ENCODE measurements at places on chromosomes 16 and 17.

GRCh38 chr17:20228410-20228809 lies 219.3 kb downstream of the SPECC1 start:
- no peak for DNase-seq

GRCh38 chr17:6660805-6661463 lies 9.4 kb downstream of the C17orf100 start:
- no peak for DNase-seq

DNA sequence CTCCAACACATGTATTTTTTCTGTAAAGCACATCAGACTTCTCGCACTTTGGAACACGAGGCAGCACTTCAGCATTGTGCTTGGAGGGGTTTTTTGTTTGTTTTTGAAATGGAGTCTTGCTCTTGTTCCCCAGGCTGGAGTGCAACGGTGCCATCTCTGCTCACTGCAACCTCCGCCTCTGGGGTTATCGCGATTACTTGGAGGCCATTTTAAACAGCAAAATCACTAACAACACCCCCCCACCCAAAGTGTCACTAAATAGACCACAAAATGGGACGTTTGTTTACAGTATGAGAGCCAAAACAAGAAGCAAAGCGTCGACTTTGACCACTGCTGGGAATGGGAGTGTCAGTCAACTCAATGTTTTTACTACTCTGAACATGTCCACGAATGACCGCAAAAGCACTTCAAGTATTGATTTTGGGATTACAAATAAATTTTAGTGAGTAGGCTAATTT lies 9.0 kb upstream of the C16orf87 start:
- no peak for DNase-seq

DNA sequence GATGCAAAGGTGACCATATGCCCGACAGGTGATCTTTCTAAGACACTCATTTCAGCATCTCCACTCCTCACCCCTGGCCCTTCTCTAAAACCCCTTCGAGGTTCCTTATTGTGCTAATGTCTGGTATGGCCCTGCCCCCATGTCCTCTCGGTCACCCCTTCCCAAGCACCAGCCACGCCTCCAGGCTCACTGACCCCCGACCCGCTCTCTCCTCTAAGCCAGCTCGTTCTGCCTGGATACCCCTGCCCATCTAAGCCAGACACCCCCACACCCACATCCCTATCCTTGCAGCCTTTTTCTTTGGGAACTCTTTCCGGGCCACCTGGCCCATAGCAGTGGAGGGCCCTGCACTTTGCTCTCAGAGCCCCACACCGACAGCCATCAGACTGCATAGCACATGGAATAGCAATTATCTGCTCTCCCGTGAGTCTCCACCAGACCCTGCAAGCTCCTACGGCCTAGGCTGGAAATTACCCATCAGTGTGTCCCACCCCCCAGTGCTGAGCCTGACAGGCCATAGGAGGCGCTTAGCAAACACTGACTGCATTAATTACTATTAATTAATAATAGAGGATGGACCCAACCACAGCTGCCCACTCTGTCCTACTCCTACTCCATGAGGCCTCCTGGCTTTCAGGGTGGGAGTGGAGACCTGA lies 176.7 kb downstream of the TMEM132E start:
- DNase-seq, result no peak
